Mucosa of descending colon (tissue), 3 donors: ENCODE measurements at places on chromosomes 16 and 17. TPM values are rescaled to one million over a fixed set of nuclear protein-coding genes. Genes with fewer than 3 reads are reported as not detected.

- no peak for DNase-seq
Measured at GRCh38 chr17:29294580-29294900, 592 bp upstream of the NUFIP2 start.

- DNase-seq: no peak
Measured at GRCh38 chr17:27430882-27431491, 25.3 kb upstream of the KSR1 start.

- DNase-seq: no peak
Measured at GRCh38 chr17:33944412-33944811, 310.7 kb upstream of the CCL2 start.

DNA sequence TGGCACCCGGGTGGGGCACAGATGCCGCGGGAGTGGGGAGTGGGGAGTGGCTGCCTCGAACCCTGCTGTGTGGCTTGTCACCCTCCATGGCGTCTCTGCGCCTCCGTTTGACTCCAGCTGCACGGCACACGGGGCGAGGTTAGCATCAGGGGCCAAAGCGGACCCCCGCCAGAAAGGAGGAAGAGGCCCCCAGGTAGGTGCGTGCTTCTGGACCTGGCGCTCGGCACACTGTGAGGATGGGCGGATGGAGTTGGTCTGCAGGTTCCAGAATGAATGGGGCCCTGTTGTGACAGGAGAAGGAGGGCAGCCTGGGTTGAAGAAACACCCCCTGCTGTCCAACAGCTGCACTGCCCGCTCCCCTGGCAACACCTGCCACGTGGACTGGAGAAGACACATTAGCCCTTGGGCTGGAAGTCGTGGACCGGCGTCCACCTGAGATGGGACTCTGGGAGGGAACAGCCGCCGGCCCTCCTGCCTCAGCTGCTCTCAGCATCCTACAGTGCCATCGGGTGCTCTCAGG is 9.4 kb upstream of the FASN start:
- no peak for DNase-seq

Gene CRHR1
- not detected for total RNA-seq

Gene TMEM98
- 85.9 TPM for total RNA-seq

Gene PNPO
- total RNA-seq: 24.8 TPM
